Stimulated activated CD4-positive, alpha-beta T cell treated with anti-CD3 and anti-CD28 coated beads, Interleukin-4, amount 100 ng/mL, for 1 hour (primary cell): ENCODE measurements at places on chromosomes 6 and 20.

GRCh38 chr6:154371281-154371680, 14.7 kb upstream of the IPCEF1 start:
- DNase-seq = no peak

DNA sequence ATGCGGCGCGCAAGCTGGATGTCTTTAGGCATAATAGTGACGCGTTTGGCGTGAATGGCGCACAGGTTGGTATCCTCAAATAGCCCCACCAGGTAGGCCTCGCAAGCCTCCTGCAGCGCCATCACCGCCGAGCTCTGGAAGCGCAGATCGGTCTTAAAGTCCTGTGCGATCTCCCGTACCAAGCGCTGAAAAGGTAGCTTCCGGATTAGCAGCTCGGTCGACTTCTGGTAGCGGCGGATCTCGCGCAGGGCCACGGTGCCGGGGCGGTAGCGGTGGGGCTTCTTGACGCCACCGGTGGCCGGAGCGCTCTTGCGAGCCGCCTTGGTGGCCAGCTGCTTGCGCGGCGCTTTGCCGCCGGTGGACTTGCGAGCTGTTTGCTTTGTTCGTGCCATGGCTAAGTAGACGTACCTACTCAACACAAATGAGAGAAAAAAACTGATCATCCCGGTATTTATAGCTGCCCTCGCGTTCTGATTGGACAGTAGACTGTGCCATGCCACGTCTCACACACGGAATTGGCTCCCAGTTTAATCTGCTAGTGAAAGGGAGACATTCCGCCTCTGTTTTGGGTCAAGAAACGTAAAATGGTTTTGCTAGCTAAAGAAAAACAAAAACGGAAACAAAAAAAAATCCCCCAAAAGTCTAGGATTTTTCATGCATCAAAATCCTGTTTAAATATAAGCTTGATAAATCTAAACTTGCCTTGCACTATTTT, 40.1 kb downstream of the OR2B2 start:
- peak; percentile 60 for DNase-seq

GRCh38 chr20:460707-461106, 1.6 kb downstream of the TBC1D20 start:
- no peak for DNase-seq

- DNase-seq = no peak
Measured at GRCh38 chr6:32212076-32212760, 11.6 kb downstream of the NOTCH4 start.

DNA sequence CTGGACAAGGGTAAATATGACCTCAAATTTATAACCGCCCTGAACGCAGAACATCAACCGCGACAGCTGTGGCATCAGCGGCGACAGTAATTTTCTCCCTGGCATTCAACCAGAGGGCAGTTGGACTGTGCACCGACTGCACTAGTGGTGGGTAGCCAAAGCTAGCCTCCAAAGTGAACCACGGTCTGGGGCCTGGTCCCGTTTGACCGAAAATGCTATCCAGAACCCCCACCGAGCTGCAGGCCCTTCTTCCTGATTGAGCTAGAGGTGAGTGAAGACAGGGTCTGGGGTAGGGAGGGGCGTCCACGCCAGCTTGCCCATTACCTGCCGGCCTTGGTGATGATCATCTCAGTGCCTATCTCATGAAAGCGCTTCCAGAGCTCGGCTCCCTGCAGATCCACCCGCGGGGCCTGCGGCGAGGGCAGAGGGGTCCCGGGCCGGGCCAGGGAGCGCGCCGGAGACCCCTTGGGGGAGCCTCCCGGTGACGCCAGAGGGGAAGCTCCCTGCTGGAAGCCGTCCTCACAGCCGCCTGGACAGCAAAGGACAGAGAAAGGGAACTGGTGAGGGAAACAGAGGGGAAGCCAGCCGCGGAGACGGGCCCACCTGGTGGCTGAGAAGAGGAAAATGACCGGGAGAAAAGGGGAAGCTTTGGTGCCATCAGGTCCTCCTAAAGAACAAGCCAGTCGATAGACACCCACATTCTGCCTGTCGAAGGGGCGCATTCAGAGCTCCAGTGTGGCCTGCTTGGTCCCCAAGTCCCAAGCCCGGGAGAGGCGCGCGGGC, 2.0 kb downstream of the TBX18 start:
- DNase-seq = no peak

GRCh38 chr6:64777941-64778785, 928.9 kb downstream of the EYS start:
- no peak for DNase-seq

- no peak for DNase-seq
Measured at GRCh38 chr20:51067792-51068191, 44.9 kb upstream of the KCNG1 start.

DNA sequence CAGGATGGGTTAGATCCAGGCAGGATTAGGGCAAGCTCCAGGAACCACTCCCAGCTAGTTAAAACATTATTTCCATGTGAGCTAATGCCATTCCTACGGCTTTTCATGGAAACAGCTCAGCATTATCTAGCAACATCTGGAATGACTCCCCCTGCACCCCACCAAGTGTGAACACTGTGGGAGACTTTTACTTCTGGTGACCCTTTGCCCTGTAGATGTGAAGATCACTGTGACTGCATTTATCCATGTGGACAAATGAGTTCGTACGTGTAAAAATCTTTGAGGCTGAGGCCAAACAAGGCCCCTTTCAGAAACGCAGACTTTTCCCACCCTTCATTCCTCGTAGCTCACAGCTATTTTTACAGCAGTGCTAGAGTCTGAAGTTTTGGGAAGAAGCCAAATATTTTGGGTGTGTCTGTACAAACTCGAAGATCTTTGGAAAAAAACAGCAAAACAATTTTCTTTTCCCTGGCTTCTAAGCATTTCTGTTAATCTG, 221.8 kb upstream of the SOX4 start:
- no peak for DNase-seq

DNA sequence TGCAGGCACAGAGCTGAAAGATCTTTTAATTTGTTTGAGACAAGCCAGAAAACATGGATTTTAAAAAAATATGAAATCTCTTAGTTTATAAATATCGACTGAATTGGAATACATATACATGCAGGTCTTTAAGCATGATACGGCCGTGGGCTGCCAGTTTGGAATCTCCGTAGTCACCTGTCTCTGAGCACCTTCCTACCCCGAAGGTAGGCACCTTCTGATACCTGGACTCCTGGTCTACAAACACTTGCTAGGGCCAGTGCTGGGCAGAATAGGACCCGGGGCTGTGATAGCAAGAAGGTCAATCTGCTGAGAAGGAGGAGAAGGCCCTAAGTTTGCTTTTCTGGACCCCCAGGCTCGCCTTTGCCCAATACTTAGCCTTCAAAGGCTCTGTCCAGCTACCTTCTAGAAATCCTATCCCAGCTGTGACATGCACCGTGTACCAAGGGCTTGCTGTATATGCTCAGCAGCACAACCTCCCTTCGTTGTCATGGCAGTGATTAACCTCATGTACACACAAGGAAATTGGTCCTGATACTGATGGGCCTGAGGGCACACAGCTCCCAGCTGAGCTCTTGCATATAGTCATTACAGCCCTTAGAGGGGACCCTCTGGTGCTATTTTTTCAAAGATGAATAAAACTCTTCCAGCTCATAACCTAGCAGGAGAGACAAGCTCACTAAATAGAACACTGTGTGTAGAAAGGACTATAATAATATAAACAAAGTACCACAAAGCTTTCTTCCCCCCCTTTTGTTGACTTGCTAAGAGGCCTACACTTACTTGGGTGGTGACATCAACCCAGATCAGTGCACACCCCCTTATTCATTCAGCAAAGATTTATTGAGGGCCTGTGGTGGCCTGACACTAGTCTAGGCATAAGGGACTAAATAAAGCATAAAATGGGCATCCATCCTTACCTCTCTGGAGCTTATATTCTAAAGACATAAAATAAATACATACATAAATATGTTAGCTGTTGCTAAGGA, 17.7 kb downstream of the SNPH start:
- no peak for DNase-seq
